ENCODE measurements at places on chromosomes 12 and 14.

GRCh38 chr12:121283388-121283787, 13.1 kb downstream of the CAMKK2 start:
- DNase-seq = no peak

- DNase-seq = no peak
Observed at GRCh38 chr12:27606986-27607385, 83.0 kb downstream of the PPFIBP1 start.

DNA sequence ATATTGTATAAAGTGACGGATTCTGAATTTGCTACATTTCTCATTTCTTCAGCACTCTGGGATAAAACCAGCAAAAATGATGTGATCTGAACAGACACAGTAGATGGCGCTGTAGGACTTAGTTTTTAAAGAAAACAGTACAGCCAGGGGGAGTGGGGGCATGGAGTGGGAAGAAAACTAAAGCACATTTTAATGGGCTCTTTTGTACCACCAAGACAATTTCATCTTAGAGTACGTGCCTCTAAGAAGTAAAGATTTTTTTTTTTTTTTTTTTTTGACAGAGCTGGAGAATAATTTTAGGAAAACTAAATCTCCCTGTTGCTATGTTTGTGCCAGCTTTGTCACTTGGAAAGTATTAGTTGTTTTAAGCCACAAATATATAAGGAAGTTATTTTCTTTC, 124.4 kb downstream of the RAD51B start:
- no peak for DNase-seq

GRCh38 chr14:67623114-67623513, 3.4 kb downstream of the ARG2 start:
- no peak for DNase-seq

DNA sequence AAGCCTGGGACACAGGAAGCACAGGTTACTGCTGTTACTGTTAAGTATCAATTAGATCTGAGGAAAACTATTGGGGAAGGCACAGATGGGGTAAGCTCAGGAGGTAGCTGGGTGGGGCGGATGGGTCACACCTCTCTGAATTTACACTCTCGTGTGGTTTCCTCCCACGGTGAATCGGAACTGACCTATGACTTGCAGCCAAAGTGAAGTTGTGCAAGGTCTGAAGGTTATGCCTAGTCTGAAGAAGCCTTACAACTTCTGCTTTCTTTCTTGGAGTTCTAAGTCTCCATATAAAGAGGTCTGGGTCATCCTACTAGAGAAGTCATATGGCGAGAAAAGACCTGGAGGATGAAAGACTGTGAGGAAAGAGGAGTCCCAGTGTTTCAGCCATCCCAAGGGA, 25.6 kb upstream of the GPATCH2L start:
- no peak for DNase-seq

DNA sequence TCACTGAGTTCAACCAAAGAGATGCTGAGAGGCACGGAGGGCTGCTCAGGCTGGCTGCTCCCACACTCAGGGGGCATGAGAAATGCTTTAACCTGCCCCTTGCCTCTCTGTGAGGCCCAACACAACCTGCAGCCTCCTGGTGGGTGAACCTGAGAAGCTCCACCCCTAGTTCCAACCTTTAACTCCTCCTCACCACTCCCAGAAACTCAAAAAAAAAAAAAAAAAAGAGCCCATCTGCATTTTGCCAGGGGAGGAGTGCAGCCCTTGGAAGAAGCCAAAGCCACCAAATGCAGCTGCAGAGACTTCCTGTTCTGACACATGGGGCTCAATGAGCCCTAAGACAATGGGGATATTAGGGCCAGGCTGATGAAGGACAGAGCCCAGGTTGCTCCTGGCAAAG, 8.9 kb downstream of the KRT4 start:
- DNase-seq = no peak

DNA sequence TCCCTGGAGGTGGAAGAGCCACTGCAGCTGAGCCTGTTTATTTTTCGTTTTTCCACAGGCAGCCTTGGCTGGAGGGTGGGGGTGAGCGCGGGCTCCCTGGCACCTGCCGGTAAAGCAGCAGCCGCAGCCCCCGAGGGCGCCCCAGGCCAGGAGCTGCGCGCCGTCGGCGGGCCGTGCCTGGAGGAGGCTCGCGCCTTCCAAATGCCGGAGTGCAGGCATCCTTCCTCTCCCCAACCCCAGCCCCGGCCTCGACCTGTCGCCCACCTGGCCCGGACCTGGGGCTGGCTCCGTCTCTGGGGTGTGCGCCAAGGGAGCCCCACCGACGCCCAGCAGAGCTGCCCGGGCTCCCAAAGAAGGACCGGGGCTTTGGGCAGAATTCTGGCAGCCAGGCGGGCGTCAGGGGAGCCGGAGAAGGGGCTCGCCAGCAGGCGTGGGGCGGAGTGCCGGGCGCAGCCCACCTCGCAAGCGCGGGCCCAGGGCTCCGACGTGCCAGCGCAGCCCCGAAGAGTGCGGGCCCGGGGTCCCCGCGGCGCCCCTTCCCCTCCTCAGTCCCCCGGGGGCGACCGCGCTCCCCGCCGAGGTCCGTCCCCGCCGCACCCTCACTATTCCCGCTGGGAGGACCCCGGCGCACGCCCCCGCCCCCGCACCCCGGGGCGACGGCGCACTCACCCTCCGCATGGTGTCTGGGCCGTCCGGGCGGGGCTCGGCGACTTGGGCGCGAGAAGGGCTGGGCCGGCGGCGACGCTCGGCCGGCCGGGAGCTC, 130.3 kb downstream of the NDUFA12 start:
- no peak for DNase-seq

GRCh38 chr12:131784909-131785762, 43.1 kb upstream of the MMP17 start:
- DNase-seq = no peak

DNA sequence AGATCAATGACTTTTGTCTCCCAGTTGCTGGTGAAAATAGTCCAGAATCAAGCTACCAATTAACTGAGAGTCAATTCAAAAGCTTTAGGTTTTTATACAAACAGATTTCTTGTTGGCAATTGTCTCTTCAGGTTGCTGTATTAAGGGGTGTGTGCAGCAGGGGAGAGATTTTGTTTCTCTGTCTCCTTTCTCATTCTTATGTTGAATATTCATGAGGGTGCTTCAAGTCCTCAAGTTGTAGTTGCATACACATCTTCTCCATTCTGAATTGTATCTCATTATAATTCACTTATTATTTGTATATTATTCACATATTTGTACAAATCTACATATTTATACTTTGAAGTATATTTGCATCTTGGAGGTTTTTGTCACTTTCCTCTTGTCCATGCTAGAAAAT, 126.7 kb upstream of the PTPRQ start:
- DNase-seq = no peak

DNA sequence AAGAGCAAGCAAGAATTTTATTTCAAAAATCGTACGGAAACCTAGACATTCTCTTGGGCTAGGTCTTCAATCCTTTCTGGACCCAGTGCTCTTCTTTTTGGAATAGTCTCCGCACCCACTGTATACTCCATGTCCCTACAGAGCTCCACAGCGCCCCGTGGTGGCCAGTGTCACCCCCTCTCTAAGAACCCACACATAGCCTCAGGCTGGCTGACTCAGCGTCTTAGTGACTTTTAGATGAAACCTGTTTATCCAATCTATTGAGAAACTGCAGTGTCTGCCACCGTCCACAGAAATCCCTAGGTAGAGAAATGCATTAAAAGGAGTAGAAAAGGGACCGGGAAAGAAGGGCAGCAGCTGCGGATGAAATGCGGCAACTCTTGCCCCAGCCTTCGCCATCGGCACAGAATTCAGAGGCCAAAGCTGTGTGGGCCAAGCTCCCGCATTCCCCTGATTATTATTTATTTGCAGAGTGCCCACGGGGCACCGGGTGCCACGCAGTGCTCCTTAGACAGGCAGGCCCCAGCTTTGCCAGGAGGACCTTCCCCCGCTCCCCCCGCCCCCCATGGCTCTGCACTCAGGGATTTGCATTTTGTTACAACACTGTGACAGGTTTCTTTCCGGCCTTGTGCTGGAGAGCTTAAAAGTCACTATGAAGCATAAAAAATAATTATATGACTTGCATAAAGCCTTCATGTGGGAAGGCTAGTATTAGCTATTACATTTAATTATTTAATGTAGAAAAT, 170.1 kb upstream of the FKBP4 start:
- no peak for DNase-seq

DNA sequence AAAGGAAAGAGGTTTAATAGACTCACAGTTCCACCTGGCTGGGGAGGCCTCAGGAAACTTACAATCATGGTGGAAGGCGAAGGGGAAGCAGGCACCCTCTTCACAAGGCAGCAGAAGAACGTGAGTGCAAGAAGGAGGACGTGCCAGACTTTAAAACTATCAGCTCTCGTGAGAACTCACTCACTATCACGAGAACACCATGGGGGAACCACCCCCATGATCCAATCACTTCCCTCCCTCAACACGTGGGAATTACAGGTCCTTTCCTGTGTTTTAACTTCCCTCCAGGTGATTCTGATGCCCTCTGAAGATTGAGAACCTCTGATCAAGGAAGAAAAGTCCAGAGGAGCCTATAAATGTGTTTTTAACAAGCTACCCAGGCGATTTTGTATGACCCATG, 358.7 kb downstream of the MED13L start:
- no peak for DNase-seq

DNA sequence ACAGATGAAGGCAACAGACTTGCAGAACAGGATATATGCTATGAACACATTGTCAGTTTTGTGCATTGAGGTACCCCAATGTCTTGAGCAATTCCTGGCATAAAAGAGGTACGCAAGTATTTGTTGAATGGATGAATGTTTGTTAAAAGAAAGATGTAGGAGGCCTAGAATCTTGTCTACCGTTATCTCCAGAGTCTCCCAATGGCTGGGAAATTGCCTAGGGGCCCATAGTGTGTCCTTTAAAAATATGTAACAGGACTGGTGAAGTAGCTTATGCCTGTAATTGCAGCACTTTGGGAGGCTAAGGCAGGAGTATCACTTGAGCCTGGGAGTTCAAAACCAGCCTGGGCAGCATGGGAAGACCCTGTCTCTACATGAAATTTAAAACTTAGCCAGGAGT, 20.4 kb upstream of the SPTSSA start:
- no peak for DNase-seq

DNA sequence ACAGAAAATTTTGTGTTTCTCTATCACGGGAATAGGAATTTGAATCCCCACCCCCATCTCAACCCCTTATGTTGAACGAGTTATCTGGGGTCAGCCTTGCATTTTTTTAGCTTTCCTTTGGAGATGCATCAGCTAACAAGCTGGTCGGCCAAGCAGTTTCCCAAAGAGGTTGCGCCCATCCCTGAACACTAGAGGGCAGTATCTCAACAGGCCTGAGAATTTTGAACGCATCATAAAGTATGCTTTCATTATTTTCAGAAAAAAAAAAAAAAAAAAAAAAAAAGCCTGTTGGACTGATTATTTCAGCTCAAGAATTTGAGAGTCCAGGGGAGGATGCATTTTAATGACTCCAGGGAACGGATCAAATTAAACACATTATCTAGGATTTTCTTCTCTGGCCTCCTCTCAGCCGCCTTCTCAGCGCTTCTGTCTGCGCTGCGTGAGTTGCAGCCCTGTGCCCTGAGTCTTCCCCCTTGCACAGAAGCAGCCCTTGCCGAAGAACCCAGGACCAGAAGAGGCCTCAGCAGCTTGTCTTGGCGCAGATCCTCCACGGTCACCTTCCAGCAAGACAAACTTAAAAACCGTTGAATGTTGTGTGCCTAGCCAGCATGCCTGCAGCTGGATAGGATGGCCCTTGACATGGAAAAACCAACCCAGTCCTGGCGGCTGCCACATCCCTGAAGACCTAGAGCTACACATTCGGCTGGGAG, 76.6 kb upstream of the GZMB start:
- DNase-seq = no peak

DNA sequence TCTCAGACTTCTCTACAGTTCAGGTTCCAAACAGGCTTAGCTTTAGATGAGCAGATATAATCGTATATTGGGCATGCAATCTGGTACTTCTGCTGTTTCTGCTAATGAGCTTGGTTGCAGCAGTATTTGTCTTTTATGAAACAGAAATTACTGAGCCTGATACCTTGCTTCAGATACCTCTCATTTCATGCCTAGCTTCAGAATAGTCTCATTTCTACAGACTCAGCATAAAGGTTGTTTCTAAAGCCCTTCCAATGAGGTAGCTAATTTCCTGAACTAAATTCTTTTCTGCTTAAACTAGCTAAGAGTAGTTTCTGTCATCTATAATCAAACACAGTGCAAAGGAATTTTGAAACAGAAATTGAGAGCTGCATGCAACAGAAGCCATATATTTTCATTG, 275.0 kb upstream of the KITLG start:
- DNase-seq = no peak

DNA sequence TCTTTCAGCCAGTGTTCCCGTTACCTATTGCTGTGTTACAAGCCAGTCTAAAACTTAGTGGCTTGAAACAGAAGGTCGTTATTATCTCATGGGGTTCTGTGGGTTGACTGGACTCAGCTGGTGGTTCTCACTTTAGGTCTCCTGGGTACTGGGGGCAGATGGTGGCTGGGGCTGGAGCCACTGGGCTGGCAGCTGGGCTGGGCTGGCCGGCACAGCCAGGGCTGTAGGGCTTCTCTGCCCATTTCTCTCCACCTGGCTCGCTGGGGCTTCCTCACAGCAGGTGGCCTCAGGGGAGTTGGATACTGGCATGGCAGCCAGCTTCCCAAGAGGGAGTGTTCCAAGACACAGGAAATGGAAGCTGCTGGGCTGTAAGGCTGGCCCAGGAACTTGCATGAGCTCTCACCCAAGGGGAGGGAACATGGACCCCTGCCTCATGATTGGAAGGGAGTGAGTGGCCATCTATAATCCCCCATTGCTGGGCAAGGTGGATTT, 27.0 kb downstream of the TUNAR start:
- no peak for DNase-seq

- peak; percentile 68 for DNase-seq
Observed at GRCh38 chr14:23057757-23058653, 685 bp upstream of the CDH24 start.
